ENCODE measurements at places on chromosomes 2 and 18.

GRCh38 chr2:102632380-102633175 lies 13.2 kb downstream of the SLC9A2 start:
- DNase-seq: no peak

DNA sequence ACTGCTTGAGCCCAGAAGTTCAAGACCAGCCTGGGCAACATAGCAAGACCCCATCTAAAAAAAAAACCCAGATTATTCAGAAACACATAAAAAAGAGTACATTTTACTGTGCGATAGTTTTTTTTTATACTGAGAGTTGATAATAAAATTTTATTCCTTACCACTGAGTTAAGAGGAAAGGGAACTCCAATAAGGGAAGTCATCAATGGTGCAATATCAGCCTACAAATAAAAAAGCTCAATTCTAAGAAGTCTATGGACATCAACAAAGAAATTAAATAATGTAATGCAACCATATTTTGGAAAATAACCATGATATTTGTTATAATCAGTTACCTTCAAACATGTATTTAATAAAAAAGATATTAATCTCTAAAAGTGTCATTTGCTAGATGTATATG lies 46.6 kb downstream of the PIGN start:
- no peak for DNase-seq

GRCh38 chr2:197591339-197592072 lies 75.6 kb downstream of the MOB4 start:
- DNase-seq: no peak

DNA sequence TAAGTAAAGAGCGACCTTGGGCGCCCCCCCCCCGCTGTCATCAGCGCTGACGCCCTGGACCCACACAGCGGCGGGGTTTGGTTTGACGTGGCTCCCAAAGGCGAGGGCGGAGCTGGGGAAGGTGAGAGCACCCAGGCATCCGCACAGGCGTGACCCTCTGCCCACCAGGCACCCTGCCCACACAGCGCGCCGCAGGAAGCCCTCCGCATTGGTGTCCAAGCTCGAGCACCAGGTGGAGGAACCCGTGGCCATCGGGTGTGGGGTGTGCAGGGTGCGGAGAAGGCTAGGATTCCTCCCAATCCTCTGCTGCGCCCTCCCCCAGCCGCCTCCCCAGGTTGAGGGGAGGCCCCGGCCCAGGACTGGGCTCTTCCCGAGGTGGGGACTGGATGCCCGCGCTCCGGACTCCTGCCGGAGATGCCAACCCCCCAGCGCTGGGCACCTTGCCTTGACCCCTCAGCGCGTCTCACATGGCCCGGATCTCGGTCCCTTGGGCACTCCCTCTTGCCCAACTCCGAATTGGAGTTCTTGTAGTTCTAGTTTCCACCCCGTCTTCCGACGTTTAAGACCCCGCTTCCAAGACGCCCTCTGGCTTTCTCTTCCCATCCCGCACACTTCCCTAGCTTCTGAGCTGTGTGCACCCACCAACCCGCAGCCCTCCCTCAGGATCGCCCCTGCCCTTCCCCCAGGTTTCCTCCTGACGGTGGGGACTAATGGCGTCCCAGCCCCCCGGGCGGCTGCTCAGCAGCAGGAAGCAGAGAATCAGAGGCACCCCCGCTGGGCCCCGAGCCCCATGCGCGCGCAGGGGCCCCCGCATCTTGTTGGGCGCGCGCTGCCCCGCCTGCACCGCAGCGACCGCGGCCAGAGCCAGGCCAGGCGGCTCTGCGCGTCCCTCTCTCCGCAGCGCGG lies 25.9 kb upstream of the RESP18 start:
- no peak for DNase-seq

GRCh38 chr2:15159751-15160177 lies 401.4 kb downstream of the NBAS start:
- no peak for DNase-seq

GRCh38 chr2:12176623-12177454 lies 430.4 kb downstream of the LPIN1 start:
- peak; percentile 64 for DNase-seq

- DNase-seq: no peak
These were observed 37.7 kb downstream of the TGFA start for GRCh38 chr2:70515938-70516337.

DNA sequence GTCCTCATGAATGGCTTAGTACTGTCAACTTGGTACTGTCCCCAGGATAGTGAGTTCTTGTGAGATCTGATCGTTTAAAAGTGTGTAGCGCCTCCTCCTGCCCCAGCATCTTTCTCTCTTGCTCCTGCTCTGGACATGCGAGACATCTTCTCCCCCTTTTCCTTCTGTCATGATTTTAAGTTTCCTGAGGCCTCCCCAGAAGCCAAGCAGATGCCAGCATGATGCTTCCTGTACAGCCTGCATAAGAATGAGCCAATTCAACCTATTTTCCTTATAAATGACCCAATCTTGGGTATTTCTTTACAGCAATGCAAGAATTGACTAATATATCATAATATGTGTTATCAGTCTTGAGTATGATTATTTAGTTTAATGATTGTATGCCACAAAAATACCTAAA lies 3.5 kb upstream of the RSAD2 start:
- DNase-seq: no peak

DNA sequence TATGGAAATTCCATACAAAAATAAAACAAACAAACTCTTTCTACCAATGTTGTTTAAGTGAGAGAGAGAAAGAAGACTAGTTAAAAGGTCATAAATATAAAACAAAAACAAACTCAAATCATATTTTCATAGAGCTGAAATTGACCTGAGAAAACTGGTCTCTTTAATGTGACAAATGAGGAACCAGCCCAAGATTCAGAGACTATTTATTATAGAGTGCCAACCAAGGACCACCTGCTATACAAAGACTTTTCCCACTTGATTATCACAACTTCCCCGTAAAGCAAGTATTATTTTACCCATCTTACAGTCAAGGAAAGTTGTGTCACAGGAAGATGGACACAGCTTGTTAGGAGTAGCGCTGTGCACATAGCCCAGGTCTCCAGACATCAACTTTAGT lies 13.3 kb downstream of the ANKRD44 start:
- DNase-seq: no peak

- no peak for DNase-seq
These were observed 4.4 kb downstream of the SLC5A7 start for GRCh38 chr2:107990718-107991117.

DNA sequence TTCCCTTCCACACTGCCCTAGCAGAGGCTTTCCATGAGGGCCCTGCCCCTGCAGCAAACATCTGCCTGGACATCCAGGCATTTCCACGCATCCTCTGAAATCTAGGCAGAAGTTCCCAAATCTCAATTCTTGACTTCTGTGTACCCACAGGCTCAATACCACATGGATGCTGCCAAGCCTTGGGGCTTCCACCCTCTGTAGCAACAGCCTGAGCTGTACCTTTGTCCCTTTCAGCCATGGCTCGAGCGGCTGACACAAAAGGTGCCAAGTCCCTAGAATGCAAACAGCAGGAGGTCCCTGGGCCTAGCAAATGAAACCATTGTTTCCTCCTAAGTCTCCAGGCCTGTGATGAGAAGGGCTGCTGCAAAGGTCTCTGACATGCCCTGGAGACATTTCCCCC lies 744.5 kb upstream of the LINC00305 start:
- no peak for DNase-seq

- DNase-seq: no peak
These were observed 262.2 kb upstream of the ZNF521 start for GRCh38 chr18:25614168-25614567.

DNA sequence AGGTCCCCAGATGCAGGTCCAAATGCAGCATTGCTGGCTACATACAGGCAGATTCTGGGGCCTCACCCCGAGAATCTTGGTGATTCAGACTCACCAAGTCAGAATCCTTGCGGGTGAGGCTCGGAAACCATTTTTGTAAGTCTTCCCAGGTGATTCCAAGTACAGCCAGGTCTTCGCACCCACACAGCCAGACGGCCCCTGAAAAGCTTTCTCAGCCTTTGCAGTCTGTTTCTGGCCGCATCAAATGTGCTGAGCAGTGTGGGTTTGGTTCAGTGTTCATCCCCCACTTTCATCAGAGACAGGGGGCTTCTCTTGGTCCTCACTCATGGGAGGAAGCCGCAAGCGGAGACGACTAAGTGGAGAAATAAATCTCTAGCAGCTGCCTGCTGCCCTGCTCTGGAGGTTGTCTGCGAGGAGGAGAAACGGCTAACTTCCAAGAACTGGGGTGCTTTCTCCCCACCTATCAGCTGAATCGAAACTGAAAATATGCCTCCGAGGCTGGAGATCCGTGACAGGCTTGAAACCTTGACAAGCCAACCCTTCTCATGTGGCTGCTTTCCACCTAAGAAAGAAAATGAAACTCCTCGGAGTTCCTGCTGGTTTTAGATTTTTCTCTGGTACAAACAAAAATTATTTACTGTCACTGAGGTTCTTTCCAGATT lies 8.9 kb upstream of the TMEM185B start:
- DNase-seq: no peak

DNA sequence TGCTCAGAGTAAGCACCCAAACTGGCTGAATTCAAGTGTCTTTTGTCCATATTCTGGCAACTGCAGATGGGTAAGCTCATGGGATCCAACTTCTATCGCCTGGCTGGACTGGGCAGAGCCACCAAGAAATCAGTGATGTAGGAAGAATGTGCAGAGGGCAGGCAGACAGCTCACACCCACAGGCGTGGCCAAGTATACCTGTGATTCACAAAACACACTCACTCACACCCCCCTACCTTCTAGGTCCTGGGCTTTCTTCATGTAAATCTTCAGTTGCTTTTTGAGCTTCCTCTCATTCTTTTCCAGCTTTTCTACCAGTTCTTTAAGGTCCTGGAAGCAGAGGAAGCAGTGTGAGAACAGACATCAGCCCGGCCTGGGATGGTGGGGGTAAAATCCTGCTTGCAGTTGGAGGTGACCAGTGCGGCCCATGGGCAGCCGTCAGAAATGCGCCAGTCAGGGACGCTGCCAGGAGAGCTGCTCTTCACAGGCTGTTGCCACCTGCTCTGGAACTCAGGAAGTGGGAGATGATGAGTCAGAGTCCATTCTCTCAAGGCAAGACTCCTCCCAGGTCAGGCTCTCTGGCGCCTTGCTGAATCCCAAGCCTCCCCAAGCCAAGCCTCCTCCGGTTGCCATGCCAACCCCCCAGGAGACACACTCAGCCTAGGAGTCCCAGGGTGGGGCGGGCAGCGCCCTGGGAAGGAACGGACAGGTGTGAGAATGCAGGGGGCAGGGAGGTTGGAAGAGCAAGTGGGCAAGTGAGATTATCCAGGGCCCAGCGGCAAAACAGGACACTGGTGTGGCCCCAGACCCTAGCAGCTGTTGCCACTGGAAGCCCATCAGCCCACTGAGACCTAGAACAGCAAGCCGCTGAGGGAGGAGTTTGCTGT lies 36.2 kb upstream of the ACAA2 start:
- peak; percentile 90 for DNase-seq

DNA sequence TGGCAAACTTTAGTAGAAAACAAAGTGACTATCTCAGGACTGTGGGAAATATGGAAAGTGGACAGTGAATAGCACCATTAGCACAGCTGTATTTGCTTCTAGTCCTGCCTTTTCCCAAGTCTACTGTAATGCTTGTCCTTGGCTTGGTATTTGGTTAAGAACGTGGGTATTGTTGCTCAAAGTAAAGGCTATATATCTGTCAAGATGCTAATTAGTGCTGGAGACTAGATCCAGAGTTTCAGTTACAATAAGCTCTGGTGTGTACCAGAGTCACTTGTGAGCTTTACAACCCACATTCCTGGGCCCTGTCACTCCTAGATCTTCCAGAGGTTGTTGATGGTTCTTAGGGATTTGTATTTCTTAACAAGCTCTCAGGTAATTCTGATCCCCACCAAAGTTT lies 313.6 kb downstream of the SLC8A1 start:
- DNase-seq: no peak

- DNase-seq: no peak
These were observed 85.2 kb upstream of the HNMT start for GRCh38 chr2:137879121-137879520.

DNA sequence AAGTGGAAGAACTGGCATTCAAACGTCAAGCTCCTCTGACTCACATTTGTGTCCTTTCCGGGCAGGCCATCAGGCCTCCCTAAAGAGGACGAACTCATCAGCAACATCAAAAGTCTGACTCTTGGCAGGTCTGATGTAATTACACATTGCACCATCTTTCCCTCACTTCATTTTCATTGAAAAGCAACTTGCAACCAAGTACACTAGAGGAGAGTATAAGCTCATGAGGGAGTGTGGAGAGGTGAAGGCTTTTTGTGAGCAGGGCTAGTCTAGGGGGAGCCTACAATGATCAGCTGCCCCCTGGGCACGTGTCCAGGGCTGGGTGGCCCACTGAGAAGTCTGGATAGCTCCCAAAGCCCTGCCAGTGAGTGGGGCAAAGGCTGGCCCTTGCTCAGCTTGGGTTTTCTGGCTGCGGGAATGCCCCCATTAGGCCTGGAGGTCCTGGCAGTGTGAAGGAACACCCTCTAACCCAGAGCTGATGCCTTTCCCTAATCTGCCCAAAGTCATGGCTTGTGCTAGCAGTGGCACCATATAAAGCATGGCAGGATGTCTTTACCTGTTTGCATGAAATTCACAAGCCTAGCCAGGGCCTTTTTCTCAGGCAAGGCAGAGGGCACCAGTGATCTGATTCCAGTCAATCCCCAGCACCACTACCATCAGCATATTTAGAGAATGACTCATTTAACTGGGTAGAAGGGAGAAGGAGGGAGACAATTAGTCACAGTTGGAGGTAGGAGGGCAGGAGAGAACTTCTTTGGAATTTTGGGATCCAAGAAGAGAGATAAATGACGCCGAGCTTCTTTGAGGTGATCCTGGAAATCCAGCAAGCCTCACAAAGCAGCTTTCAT lies 8.5 kb upstream of the DAW1 start:
- peak; percentile 92 for DNase-seq

- no peak for DNase-seq
These were observed 4.3 kb downstream of the SEPTIN10 start for GRCh38 chr2:109609352-109610024.

GRCh38 chr2:60484133-60484645 lies 69.3 kb downstream of the BCL11A start:
- no peak for DNase-seq

- no peak for DNase-seq
These were observed 11.9 kb downstream of the IL1R2 start for GRCh38 chr2:102003696-102004095.

GRCh38 chr2:152761214-152761613 lies 42.8 kb downstream of the ARL6IP6 start:
- DNase-seq: no peak

DNA sequence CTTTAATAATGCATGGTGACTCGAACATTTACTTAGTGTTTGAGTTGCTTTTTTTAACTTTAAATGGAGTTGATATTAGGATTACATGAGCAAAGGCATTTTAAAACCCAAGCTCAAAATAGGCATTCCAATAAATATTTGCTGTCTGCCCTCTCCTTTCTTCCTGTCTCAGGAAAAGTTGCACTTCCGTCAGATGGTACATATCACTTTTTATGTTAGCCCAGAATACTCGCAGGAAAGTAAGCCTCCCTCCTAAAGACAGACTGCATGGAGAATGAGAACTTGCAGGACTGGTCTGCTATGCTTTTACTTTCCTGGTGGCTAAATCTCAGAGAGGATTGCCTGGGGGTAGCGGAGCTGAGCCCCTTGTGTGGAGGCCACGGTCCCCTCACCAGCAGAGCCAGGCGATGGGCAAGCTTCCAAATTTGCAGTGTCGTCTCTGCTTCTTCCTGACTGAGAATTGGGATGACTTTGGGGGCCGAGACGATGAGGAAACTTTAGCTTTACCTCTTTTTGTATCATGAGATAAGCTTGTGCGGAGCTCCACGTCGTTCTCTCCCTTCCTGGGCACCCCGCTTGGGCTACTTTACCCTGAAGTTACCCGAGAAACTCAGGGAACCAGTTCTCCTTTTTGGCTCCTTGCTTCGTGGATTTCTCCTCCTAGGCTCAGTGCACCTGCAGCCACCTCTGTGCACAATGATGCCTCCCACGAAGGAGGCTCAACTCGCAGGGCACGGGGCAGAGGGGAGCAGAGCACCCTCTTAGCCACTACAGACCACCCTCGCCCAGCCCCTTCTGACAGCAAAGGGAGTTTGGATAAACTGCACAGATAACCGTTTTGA lies 223.3 kb downstream of the SH3RF3 start:
- no peak for DNase-seq
